ENCODE measurements at places on chromosomes 2 and 18.

DNA sequence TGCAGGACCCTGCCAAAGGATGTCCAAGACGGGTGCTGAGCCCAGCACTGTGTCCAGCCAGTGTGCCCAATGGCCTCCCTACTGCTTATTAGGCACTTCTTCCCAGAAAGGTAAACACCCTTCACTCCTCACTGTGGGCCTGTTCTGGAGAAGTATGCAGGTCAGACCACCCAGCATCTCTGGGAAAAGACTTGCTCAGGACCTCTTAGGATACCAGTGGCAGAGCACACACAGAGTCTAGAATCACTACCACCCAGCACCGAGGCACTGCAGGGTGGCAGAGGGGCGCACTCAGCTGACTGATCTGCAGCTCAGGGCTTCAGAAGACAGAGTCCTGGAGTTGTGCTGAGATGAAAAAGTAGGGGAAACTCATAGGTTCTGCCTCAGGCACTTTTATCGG is 25.8 kb downstream of the XDH start:
- DNase-seq = no peak

DNA sequence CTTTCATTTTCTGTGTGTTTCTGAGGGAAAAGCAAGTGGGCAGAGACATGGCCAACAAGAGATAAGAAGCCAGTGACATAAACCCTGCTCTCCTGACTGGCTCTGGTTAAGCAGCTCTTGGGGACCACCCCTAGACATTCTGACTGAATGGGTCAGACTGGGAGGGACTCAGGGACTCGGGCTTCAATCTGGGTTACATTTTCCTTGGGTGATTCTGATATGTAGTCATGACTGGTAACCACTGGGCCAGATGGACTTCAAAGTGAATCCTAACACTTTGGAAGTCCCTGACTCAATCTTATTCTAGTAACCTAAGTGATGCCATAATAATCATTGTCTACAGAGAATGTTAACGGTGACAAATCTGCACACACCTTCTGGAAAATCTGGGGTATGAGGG is 397.8 kb downstream of the NBAS start:
- DNase-seq = no peak

GRCh38 chr18:55031979-55032378 is 72.7 kb upstream of the CCDC68 start:
- DNase-seq = no peak

DNA sequence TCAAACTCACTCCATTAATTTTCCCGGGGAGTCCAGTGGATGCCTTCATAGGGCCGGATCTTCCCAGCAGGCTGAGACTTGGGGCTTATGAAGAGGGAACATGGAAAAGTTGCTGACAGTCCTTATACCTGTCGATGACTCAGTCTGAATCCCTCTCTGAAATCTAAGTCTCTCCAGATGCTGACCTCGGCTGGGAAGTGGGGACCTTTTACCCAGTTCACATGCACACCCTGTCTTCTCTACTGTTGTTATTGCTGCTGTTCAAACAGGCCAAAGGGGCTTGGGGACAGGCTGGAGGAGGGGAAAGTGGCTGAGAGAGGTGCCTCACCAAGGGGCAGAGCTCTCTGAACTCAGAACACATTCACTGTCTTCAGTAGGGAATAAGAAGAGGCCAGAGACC is 4.1 kb upstream of the TNP1 start:
- DNase-seq = no peak

- DNase-seq = no peak
Observed at GRCh38 chr2:207173641-207174040, 7.9 kb upstream of the KLF7 start.

- DNase-seq = no peak
Observed at GRCh38 chr2:158205215-158205614, 103.5 kb downstream of the UPP2 start.

DNA sequence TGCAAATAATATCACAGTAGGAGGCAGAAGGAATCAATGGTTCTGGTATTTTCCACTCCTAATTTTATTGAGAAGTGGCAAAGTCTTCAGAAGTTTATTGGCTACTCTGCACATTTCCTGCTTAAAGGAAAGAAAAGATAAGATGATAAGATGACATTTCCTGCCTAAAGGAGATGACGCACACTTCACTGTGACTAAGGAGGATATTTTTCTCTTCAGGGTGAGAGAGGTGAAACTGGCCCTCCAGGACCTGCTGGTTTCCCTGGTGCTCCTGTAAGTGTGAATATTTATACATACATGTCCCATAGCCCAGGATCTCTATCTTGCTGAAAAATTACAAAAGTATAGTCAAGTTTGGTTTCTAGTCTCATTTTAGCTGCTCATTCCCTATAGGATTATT is 27.9 kb downstream of the COL3A1 start:
- no peak for DNase-seq

GRCh38 chr2:60446413-60447267 is 106.8 kb downstream of the BCL11A start:
- DNase-seq = no peak

GRCh38 chr2:183024339-183025095 is 13.7 kb downstream of the NCKAP1 start:
- DNase-seq = no peak

Data from NCI-H774 (cell line).